ENCODE measurements at places on chromosomes 5 and 9.

GRCh38 chr9:108207561-108208165 lies 648.1 kb downstream of the ACTL7B start:
- no peak for DNase-seq

DNA sequence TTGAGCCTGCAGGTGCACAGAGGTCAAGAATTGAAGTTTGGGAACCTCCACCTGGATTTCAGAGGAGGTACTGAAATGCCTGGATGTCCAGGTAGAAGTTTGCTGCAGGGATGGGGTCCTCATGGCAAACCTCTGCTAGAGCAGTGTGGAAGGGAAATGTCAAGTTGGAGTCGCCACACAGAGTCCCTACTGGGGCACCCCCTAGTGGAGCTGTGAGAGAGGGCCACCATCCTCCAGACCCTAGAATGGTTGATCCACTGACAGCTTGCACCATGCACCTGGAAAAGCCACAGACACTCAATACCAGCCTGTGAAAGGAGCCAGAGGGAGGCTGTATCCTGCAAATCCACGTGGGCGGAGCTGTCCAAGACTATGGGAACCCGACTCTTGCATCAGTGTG lies 78.0 kb downstream of the GABRA1 start:
- peak; percentile 4 for DNase-seq

DNA sequence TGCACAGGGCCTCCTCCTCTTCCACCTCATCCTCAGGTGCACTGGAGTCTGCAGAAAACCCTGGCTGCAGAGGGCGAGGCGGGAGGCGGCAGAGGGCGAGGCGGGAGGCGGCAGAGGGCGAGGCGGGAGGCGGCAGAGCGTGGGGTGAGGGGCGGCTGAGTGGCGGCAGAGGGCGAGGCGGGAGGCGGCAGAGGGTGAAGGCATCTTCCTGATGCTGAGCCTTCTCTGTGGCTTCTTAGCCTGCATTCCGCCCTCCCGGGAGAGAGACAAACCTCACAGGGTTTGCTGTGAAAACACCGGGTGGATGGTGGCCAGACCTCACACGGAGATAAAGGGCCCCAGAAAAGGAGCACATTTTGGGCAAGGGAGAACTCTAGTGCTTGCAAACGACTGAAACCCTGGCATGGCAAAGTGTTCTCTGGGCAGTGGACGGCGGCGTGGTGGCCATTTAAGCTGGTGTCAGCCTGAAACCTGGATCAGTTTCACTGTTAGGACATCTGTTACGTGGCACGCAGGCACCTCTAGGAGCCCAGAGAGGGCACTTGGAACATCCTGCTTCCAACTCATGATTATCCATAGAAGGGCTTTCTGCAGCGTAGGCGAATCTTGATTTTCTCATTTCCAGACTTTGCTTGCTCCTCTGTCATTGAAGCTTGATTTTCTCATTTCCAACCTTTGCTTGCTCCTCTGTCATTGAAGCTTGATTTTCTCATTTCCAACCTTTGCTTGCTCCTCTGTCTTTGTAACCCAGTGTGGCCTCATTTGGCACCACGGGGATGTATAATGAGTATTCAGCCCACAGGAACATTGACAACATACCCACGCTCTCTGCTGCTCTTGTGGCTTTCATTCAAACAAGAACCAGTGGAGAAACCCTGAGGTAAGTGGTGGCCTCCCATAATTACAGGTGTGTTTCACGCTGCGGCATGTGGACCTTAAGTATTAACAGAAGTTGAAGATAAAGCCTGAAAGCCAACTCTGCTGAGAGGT lies 16.3 kb upstream of the PLEKHG4B start:
- no peak for DNase-seq

DNA sequence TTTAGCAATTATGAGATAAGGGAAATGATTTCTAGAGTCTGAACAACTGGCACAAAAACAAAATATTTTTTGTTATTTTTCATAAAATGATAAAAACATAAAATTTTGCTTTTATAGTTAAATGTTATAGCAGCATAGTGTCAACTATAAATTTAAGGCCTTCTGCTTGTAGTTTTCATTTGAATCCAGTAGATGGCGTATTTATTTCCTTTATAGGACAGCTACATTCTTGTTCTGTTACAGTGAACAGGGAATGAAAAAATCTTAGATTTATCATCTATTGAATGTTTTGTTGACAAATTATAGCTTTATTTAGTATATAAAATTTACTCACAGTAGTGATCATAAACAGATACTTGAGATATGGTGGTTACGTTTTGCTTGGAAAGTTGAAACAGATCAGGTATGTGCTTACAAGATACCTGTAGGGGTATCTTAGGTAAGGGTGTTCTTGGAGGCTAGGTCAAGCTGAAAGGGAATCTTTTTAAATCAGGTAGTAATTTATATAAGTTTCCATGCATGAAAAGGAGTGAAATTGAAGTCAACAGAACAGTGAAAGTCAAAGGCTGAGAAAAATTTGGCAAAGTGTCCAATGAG lies 239.3 kb upstream of the GRIN3A start:
- peak; percentile 13 for DNase-seq

- DNase-seq, result no peak
Observed at GRCh38 chr9:27473111-27473529, 51.0 kb upstream of the IFNK start.

GRCh38 chr5:181043285-181044092 lies 3.4 kb downstream of the BTNL9 start:
- DNase-seq, result peak; percentile 34

DNA sequence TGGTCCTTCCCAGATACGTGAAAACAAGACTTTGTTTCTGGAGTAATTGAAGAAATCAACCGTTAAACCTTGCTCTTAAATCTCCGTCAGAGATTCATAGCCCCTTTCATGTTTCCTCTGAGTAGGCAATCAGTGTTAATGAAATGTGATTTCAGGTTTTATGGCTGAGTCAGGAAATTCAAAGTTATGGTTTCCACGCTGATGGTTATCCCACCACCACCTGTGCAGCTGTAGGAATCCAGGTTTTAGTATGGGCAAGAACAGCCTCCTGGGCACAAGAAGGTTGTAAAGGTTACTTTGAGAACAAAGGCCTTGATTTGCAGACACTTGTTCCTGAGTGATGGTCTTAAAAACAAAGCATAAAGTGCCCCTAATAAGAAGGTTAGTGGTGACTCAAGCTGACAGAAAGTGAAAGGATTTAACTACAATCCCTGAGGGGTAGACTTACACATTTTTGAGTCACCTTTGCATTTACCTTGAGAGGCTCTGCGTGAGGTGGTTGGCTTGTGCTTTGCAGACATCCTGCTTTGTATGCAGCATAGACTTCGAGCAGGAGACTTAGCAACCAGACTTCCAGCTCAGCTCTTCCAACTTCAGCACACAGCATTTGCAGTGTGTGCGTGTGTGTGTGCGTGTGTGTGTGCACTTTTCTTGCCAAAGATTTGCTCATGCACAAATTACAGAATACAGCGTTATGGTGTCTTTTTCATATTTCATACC lies 159.6 kb downstream of the TLE4 start:
- DNase-seq, result peak; percentile 28

DNA sequence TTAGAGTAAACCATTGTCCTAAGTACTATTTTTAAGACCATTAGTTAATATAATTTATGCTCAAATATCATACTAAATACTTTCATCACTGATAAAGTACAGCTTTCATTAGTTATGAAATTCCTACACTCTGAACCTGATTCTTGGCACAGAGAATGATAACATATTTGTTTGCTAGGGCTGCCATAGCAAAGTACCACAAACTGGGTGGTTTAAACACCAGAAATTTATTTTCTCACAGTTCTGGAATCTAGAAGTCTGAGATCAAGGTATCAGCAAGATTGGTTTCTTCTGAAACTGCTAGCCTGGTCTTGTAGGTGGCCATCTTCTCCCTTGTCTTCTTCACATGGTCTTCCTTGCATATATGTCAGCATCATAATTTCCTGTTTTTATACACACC lies 608.4 kb downstream of the TLE1 start:
- no peak for DNase-seq

DNA sequence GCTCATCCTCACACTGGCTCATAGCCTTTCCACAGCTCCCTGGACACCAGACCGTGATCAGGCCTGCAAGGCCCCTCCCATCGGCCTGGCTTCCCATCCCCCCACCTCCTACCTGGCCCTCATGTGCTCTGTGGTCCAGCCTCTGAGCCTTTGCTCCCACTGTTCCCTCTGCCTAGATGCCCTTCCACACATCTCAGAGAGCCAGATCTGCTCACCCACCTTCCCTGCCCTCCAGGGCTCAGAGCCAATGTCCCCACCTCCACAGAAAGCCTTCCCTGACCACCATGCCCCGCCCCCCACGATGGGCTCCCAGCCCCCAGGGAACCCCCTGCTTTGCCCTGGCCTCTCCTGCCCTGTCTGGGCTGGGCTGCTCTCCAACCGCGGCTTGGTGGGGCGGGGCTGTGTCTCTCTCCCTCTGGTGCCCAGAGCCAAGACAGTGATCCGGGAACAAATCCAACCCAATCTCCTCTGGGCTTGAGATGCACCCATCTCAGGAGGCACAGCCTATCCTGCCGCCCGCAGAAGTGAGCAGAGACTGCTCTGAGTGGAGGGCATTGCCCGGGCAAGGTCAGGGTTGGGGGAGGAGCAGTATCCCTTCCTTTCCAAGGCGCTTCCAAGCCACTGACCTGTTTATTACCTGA lies 1.6 kb downstream of the NINJ1 start:
- DNase-seq, result no peak

- no peak for DNase-seq
Observed at GRCh38 chr5:14600846-14601245, 19.3 kb downstream of the OTULINL start.

DNA sequence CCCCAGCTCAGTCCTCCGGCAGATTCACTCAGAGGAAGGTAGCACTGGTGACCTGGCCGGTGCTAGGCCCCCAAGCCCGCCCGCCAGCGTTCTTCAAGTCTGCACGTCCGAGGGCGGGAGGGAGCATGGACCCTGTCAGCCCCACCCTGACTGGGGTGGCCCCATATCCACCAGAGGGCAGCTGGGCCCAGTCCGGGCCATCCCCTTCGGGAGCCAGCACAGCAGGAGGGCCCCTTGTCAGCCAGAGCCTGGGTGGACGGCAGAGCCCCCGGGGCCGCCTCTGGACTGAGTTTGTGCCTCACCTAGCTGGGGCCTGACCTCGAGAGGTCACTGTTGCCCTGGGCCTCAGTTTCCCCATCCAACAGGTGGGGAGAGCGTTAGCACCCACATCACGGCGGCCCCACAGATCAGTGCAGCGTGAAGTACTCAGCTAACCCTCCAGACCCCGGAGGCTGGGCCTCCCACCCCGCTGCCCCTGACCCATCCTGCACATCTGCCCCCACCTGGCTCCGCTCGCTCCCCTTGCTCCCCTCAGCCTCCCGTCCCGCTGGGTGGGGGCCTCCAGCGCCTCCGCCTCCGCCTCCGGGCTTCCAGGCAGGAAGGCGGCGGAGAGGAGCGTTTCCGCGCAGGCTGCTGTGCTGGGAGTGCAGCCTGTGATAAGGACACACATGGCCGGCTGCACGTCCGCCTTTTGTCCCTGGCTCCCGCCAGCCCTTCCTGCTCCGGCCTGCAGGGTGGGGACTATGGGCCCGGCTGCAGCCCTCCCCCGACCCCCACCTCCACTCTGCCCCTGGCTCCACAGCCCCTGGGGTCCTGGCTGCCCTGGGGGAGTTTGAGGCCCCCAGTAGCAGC lies 16.6 kb upstream of the EGFL7 start:
- DNase-seq, result no peak

- no peak for DNase-seq
Observed at GRCh38 chr5:134103998-134104654, 10.4 kb upstream of the TCF7 start.

- DNase-seq, result no peak
Observed at GRCh38 chr9:114733816-114734215, 51.8 kb upstream of the TEX48 start.

DNA sequence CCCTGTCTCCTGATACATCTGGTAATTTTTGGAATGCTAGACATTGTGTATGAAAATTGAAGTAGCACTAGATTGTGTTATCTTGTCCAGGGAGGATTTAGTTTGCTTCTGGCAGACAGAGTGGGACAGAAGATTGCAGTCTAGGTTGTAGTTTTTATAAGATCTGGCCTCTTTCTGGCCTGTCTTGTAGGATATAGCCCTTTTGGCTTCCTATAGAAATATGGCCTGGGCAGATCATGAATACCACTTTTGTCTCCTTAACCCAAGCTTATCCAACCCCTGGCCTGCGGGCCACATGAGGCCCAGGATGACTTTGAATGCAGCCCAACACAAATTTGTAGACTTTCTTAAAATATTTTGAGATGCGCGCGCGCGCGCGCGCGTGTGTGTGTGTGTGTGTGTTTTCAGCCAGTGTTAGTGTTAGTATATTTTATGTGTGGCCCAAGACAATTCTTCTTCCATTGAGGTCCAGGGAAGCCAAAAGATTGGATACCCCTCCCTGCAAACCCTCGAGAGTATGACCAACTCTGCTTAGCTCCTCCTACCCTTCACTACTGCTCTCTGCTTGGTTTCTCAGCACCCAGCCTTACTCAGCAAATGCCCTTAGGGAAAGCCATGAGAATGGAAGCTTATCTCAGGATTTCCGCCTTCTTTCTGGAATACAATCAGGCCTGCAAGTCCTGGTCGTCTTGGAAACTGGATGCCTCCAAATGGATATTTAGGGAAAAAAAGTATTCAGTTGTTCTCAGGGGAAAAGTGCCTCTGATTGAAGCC lies 26.5 kb downstream of the ANKRD33B start:
- peak; percentile 100 for DNase-seq

DNA sequence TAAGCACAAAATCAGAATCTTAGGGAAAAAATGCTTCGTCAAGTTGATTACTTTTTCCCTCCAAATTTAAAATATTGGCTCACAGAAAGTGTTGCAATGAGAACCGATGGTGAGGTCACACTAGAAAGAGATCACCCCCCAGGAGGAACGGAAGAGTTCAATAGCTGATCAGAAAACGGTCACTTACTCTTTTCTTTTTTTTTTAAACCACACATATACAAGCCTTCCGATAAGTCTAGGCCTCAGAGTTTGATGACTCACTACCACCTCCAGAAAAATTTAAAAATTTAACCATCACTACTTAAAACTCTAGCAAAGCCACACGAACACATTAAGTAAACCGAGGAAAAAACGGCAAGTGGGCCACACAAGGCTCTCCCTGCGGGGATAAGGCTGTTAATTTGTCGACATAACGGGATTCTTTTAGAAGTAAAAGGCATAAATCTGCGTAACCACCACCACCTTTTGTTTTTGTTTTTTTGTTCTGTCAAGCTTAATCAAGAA lies 1.2 kb downstream of the SURF4 start:
- DNase-seq, result no peak

GRCh38 chr5:61620699-61621182 lies 288.7 kb downstream of the ZSWIM6 start:
- DNase-seq, result no peak

GRCh38 chr5:72600391-72600981 lies 93.3 kb upstream of the ZNF366 start:
- no peak for DNase-seq

DNA sequence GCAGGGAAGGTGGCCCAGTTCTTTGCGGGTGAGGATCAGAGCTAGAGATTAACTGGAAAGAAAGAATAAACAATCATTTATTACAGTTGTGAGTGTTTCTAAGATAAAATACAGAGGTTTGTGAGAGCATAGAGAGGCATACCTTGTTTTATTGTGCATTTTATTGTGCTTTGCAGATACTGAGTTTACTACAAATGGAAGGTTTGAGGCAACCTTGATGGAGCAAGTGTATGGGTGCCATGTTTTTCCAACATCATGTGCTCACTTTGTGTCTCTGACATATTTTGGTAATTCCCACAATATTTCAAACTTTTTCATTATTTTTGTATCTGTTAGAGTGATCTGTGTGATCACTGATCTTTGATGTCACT lies 715 bp upstream of the C5orf34 start:
- DNase-seq, result no peak

Data from mesendoderm (in vitro differentiated cells).